ENCODE measurements at places on chromosomes 13 and 19.

DNA sequence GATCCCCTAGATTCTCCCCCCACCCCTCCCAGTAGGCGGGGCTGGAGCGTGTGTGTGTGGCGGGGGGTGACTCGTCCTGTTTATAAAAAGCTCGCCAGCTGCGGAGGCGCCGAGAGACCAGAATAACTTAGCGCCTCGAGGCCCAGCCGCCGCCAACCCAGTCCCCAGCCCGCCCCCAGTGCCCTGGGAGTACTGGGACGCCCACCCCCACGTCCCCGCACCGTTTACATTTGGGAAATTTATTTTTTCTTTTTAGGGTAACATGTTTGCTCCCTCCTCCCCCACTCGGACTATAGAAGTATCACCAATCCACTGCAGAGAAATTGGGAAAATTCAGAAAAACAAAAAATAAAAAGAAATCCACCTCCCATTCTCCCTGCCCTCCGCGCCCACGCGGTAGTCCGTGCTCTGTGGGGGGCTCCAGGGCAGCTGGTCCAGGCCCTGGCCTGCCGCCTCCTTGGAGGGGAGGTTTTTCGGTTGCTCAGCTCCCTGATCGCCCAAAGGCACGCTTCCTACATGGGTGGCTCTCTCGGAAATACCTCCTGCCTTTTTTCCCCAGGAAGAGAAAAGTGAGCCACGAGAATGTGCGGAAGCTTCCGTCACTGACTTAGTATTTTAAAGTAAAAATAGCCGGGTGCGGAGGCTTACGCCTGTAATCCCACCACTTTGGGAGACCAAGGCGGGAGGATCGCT is 1.5 kb upstream of the RAB3A start:
- no peak for DNase-seq

- DNase-seq: no peak
These were observed at the start of gene INSL3 for GRCh38 chr19:17821190-17821589. Gene INSL3, minus strand, starts transcription at chr19:17821519. Its CDS starts 13 bp downstream, at chr19:17821506.

DNA sequence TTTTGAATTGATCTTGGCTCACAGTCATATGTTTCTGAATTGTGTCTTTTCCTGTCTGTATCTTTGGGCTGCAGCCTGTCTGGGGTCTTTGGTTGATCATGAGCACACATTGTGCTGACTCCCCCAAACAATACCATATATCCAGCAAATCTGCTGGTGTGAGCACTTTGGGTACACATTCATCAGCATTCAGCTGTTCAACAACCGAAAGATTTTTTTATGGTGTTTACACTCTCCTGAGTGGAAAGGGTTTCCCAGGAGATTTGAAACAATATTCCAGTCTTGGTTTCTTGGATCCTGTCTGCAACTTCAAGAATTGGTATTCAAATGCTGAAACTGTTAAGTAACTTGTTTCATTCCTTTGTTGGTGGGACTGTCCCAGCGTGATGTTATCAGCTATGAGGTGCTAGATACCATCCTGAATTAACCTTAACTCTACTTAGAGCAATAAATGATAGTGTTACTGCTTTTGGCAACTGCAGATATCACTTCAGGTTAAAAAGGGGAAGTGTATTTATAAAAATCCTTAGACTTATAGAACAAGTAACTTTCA is 78.4 kb upstream of the DIAPH3 start:
- DNase-seq: no peak

GRCh38 chr13:65343898-65344663 is 1886.1 kb downstream of the PCDH9 start:
- no peak for DNase-seq

- no peak for DNase-seq
These were observed 31.7 kb upstream of the PCDH8 start for GRCh38 chr13:52879950-52880741.

DNA sequence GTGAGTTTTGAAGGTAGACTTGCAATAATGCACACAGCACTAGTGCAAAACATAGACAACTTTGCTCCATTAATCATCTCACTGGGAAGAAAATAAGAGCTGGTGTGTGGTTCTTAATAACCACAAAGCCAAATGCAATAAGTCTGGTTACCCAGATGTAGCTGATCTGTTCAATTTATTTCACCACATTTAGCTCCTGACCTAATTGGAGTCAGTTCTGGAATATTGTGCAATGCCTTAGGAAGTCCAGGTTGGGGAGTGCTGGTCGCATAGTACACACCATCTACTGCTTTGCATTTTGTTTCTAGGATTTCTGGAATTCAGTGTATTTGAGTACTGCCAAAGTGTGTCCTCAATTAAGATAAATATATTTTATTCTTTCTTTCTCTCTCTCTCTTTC is 483.3 kb upstream of the SPRY2 start:
- DNase-seq: no peak

GRCh38 chr13:70580825-70581224 is 472.6 kb upstream of the KLHL1 start:
- DNase-seq: no peak

DNA sequence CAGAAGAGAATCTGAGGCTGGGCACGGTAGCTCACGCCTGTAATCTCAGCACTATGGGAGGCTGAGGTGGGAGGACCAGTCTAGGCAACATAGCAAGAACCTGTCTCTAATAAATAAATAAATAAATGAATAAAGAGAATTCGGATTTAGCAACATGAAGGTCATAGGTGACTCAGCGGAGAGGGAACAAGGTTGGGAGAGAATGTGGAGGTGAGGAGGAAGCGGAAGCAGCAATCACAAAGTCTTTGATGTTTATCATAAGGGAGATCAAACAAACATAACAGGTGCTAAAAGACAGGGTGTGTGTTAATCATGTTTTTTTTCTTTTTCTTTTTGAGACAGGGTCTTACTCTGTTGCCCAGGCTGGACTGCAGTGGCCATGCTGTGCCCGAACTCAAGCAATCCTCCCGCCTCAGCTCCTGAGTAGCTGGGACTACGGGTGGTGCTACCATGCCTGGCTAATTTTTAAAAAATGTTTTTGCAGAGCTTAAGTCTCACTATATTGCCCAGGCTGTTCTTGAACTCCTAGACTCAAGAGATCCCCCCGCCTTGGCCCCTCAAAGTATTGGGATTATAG is 16.3 kb downstream of the PBX4 start:
- DNase-seq: no peak

DNA sequence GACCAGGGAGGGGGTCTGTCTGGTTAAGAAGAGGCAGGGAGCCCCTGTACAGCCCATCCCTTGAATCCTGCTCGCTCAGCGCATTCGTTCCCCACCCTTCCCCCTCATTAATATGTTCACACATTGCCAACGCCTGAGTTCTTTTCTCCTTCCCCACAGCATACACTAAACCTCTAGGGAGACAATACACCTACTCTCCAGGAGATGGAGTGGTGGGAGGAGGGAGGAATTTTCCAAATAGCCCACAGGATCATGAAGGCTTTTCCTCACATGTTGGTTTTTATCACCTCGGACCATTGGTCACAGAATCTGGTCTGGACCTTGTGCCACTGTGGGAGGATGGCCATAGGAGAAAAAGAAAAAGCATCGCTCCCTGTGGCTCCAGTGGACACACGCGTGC is 294.9 kb downstream of the SHISA2 start:
- no peak for DNase-seq

DNA sequence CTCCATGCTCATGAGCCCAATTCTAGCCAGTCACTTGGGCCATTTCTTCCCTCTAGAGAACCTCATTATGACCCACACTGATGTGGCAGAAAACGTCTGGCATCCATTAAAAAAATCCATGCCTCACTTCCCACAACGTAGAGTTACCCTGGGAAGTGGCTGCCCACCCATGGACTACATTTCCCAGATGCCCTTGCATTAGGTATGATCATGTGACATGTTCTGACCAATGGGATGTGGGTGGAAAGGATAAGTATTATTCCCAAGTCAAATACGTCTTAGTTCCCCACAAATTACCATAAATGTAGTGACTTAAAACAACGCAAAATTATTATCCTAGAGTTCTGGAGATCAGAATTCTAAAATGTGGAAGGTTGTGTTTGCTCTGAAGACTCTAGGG is 47.9 kb upstream of the ZNRF4 start:
- no peak for DNase-seq

- DNase-seq: no peak
These were observed 13.2 kb downstream of the KLHL26 start for GRCh38 chr19:18650021-18650390.

DNA sequence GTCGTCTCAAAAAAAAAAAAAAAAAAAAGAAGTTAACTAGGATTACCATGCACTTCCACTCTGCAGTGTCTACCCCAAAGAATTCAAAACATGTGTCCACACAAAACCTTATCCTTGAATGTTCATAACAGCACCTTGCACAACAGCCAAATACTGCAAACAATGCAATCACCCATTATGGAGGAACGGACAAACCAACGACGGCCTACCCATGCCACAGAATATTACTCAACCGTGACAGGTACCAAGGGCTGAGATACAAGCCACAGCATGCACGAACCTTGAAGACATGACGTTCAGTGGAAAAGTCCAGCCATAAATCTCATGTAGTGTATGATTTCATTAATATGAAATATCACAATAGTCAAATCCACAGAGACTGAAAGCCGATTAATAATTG is 3.0 kb upstream of the SHISA7 start:
- peak; percentile 55 for DNase-seq

DNA sequence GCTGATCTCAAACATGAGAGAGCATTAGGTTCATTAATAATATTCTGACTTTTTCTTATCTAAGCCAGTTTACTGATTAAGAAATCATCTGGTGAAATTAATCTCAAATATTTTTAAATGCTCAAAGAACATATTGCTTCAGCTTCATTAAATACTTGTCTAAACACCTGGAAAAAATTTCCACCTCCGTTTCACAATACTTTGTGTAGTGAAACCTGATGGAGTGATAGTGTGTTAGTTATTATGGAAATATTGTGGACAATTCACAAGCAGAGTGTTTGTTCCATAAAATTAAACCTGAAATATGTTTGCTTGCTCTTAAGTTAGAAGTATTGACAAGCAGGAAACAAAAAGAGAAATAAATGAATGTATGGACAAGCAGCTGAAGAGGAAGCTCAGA is 57.3 kb upstream of the RNF113B start:
- no peak for DNase-seq

DNA sequence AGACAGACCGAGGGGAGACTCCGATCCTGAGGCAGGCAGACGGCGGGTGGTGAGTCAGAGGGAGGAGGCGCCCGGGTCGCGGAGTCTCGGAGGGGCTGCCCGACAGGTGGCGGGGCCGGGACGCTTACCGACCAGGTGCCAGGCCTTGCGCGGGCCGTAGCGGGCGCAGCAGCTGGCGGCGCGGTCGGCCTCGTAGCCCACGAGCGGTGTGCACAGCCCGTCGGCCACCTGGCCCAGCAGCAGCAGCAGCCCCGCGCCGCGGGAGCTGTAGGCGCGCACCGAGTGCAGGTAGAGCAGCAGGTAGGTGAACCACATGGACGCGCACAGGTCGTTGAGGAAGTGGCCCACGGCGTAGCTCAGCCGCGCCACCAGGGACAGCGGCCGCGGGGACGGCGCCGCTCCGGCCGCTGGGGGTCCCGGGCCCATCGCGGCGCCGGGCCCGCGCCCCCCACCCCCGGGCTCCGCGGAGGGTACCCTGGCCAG is 367 bp downstream of the MFSD12 start:
- no peak for DNase-seq

DNA sequence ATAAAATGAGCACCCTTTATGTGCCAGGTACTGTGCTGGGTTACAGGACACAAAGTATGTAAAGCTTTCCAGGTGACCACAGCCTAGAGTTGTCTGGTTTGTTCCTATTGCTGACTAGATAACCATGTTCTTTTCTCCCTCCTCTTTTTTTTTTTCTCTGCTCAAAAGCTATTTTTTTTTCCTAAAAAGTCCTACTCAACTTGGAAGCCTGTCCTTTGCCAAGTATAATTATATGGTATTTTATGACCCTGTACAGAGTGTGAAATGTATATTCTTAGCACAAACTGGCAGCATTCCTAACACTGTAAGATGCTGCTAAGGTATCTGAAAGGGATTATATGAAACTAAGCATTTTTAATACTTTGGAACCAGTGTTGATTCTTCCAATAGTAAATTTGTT is 171.0 kb downstream of the GPC6 start:
- no peak for DNase-seq

DNA sequence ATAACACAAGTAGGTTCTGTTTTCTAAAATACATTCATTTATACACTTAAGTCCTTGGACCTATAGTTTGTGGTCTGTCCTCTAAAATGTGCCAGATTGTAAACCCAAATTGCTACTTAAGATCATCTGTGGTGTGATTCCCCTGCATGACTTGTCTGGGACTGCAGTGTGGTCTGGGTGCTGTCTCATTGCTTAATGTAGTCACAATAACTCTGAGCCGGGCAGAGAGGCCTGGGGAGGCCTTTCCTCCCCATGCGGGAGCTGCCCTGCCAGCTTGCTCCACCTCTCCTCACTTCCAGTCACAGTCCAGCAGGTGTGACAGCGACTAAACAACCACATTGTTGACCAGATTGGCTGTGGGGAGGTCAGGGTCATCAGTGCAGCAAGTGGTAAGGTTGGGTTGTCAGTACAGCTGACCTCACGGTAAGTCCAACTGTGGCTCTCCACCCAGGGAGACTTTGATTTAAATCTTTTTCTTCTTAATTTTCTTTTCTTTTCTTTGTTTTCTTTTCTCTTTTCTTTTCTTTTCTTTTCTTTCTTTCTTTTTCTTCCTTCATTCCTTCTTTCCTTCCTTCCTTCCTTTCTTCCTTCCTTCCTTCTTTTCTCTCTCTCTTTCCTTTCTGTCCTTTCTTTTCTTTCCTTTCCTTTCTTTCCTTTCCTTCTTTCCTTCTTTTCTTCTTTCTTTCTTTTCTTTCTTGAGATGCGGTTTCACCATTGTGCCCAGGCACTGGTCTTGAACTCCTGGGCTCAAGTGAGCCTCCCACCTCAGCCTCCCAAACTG is 4.4 kb upstream of the TUBA3C start:
- DNase-seq: no peak

GRCh38 chr19:3224346-3225168 is at the start of gene CELF5:
Gene CELF5, plus strand, starts transcription at chr19:3224661. Its CDS starts 79 bp downstream, at chr19:3224740.
- DNase-seq: no peak

DNA sequence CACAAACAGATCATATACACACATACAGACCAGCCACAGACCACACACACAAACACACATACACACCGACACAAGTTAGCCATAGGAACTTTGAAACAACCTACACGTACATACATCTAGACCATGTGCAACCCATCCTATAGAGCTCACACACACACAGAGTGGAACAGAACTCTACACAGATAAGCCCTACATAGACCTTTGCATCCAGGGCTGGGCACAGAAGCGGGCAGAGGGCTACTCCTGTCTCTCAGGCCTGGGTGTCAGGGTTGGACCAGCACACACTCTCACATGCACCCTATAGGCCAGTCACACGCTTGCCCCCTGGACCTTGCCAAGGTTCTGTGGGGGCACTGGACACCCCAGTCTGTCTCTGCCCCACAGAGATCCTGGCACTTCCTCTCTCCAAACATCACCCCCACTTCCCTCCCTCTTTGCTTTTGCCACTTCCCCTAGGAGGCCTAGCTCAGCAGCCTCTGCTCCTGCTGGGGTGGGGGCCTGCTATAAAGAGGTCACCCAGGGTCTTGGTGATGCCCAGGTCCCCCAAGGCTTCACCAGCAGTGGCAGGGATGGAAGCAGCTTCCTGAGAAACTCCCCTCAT is 5.8 kb upstream of the JUNB start:
- DNase-seq: no peak

- no peak for DNase-seq
These were observed 462 bp upstream of the MPHOSPH8 start for GRCh38 chr13:19632915-19633478.

GRCh38 chr13:99422586-99423220 is 78.6 kb upstream of the TM9SF2 start:
- no peak for DNase-seq
